ENCODE measurements at places on chromosomes 6 and 20. TPM values are rescaled to one million over a fixed set of nuclear protein-coding genes. Genes with fewer than 3 reads are reported as not detected.

DNA sequence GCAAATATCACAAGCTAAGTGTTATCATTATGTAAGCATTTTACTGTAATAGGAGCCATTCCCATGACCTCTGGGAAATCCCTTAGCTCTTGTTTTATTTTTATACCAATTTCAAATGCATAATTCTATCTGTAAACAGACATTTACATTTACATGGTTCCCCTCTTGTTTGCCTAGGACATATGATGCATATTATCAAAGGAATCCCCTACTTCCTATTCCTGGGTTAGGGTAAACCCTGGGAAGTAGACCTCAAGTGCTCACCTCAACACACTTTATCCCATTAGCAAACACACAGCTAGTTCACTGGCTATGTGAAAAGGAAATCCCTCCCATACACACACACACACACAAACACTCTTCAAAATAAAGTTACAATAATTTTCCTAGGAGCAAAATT, 27.1 kb downstream of the PDE10A start:
- no peak for DNase-seq

GRCh38 chr6:24596717-24597116, 49.3 kb downstream of the KIAA0319 start:
- DNase-seq = no peak

GRCh38 chr6:128731249-128732165, 151.4 kb upstream of the LAMA2 start:
- no peak for DNase-seq

DNA sequence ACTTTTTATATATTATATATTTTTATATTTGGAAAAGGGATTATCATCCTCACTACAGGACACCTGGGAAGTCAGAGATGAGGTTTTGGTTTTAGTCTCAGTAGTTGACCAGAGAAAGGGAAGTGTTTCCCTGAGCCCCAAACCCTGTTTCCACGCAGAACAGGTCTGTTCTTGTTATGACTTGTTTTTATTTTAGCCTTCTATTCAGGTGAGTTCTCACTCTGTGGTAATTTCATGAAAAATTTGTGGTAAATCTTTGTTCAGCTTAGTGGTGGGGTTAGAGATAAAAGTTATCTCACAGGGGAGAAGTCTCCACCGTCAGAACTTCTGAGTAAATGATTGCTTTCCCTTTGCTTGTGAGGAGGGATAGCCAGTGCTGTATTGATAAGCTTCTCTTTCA, 224.9 kb downstream of the FARS2 start:
- DNase-seq = no peak

GRCh38 chr6:156160007-156160794, 617.0 kb upstream of the ARID1B start:
- DNase-seq = no peak

DNA sequence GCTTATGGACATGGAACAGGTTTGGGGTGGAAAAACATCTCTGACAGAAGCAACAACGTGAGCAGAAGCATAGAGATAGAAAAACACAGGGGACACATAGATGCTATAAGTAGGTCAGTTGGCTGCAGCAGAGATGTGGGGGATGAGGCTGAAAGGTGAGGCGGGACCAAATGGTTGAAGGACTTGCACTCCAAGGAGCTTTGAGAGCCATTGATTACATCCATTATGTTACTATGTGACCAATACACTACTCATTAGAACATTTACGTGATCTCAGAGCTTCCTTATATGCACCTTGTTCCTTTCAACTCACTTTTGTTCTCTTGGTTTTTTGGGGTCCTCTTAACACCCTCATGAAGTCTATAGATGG, 47.9 kb upstream of the TTPAL start:
- no peak for DNase-seq

DNA sequence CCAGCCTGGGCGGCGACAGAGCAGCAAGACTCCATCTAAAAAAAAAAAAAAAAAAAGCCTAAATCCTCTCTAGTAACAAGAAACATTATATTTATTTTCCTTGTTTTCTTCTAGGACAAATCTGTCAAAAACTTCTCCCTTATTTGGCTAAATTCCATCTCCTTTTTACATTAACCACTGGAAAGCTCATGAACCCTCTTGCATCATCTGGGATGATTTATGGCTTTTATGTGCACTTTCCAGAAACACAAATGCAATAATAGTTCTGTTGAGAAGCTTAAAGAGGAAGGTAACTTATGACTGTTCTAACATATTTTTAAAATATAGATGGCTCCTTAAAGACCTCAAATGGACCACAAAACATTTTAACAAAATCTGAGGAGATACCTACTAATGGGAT, 526.1 kb upstream of the SPTLC3 start:
- no peak for DNase-seq

- no peak for DNase-seq
Measured at GRCh38 chr6:57017841-57018240, 28.7 kb upstream of the KIAA1586 start.

GRCh38 chr6:11538819-11539468, 1.4 kb downstream of the TMEM170B start:
- DNase-seq = no peak

GRCh38 chr6:126268092-126268491, 71.8 kb upstream of the CENPW start:
- DNase-seq = no peak

- DNase-seq = no peak
Measured at GRCh38 chr20:56554869-56555268, 21.8 kb downstream of the FAM209B start.

GRCh38 chr6:30883685-30884520, at the start of gene DDR1:
TSS of gene DDR1 (plus strand) at chr6:30884519. CDS start at chr6:30888730, 4,211 bp downstream.
- DNase-seq = peak; percentile 88

DNA sequence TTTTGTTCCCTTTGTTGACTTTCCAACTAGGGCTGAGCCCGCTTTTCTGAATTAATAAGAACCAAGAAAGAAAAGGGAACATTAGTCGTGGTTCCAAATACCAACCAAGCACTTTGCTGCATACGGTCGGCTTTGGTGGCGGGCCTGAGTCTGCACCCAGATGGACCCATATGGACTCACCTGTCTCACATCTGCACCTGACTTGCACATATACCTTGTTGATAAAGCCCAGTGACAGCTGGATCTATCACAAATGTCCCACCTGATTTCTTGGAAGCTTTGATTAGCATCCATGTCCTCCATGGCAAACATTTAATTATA, 39.0 kb downstream of the TPD52L1 start:
- no peak for DNase-seq

DNA sequence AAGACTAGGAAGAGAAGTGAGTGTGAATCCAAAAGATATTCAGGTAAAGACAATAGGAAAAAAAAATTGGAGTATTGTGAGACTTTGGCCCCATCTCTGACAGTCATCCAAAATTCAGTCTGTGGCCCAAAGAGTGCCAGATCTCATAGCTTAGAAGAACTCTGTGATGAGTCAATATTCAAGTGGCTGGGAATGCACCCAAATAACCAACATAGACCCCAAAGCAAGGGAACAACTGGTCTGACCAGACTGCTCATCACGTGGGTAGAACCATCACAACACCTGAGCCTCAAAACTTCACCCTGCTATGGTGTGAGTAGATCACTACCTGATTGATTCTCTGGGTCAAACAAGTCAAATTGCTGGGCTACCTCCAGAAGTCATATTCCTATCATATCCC, 51.1 kb upstream of the TRDN start:
- no peak for DNase-seq

- no peak for DNase-seq
Measured at GRCh38 chr6:90701146-90701781, 114.4 kb upstream of the MAP3K7 start.

DNA sequence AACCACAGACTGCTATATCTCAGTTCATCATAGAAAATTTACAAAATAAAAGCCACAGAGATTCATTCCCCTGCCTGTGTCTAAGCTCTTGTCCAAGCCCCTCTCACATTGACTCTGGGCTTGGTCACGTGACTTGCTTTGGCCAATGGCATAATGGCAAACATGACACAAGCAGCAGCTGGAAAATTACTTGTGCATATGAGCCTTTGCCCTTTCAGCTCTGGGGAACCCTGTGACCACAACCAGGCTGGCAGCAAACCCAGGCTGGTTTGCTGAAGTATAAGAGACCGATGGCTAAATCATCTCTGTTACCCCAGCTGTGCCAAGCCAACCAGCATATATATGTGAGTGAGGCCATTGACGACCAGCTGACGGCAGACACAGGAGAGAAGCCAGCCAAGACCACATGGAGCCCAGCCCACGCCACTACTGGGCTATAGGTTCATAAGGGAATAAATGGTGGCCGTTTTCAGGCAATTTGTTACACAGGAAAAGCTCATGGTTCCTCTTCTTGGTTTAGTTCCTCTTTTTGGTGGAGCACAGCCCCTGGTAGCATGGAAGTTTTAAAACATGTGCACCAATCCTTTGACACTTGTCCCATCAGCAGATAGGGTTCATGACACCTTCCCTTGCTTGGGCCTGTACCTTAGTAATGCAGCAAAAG, 31.8 kb upstream of the RSPO4 start:
- no peak for DNase-seq

- DNase-seq = no peak
Measured at GRCh38 chr6:166617359-166617758, 9.7 kb downstream of the RPS6KA2 start.

DNA sequence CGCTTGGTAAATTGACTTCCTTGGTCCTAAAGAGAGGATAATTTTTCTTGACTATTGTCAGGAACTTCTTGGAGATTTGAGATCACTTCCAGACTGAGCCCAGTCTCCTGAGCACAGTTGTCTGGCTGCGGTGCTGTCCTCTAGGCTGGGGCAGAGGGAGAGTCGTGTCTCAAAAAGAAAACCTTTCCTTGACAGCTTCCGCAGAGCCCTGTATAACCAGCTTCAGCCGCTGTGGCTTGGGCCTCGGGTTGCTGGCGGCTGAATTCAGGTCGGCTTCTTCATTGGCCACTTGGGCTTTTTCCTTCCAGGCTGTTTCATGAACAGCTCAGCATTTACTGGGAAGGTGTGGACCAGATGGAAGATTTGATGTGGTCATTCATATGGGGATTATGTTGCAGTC, 75.9 kb downstream of the DHX35 start:
- no peak for DNase-seq

GRCh38 chr6:96899019-96899418, 1.3 kb upstream of the NDUFAF4 start:
- no peak for DNase-seq

DNA sequence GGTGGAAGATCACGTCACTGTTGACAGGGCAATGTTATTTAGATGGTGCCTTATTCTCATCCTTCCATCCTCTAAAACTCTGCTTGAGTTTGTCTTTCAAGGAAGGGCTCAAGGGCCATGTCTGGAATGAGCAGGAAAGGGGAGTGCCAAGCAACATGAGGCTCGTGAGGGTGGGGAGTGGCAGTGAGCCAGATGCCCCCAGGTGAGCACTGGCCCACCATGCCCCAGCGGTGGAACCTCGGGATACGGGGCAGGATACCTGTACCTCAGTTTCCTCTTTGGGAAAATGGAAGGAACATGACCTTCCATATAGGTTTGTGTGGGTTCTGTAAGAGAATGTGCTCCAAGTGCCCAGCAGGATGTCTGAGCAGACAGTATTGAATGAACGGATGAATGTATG, 337.4 kb downstream of the TAF4 start:
- DNase-seq = no peak

Gene C4A
- total RNA-seq = 71.1 TPM

Gene NKX2-2
- total RNA-seq = not detected

Gene MARCKS
- total RNA-seq = 150 TPM

Gene FUCA2
- total RNA-seq = 60.7 TPM

Gene TMC2
- not detected for total RNA-seq

Gene SEMG1
- not detected for total RNA-seq

Gene MRAP2
- 5.3 TPM for total RNA-seq

Gene COL9A3
- total RNA-seq = 5.1 TPM

Data from ureter (tissue), 1 donor.